Cortex of kidney (tissue), 1 donor: ENCODE measurements at places on chromosomes 7 and 10.

GRCh38 chr10:124748166-124748565 is 4.0 kb upstream of the FAM53B start:
- no peak for DNase-seq

DNA sequence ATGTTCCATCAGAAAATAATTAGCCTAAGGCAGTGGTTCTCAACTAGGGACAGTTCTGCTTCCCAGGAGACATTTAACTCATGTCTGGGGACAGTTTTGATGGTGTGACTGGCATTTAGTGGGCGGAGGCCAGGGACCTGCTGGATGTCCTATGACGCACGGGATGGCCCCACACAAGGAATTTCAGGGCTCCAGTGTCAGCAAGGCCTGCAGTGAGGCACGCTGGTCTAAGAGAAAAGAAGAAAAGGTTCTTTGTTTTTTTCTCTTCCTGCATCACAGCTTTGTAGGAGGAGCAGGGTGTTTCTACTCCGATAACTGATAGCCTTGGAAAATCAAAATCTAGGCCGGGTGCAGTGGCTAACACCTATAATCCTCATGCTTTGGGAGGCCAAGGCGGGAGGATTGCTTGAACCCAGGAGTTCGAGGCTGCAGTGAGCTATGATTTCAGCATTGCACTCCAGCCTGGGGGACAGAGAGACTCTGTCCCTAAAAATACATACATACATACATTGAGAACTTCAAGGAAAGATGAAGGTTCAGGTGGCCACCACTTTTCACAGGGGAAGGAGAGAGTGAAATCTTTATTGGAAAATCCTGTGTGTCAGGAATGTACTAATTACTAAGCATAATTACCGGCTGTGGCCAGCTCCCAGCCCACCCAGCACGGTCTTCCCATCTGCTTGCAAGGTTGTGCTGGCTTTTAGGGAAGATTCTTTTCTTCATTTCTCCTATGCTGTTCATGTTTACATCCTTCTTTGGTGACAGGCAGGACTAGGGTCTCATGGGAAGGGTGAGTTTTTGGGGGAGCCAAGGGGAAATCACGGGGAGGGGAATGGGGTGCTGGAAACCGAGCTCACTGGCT is 150.4 kb downstream of the ACTR3B start:
- no peak for DNase-seq

- DNase-seq, result no peak
Measured at GRCh38 chr7:4833176-4833575, 28.7 kb downstream of the PAPOLB start.

- no peak for DNase-seq
Measured at GRCh38 chr10:109467551-109467950, 455.8 kb downstream of the XPNPEP1 start.

DNA sequence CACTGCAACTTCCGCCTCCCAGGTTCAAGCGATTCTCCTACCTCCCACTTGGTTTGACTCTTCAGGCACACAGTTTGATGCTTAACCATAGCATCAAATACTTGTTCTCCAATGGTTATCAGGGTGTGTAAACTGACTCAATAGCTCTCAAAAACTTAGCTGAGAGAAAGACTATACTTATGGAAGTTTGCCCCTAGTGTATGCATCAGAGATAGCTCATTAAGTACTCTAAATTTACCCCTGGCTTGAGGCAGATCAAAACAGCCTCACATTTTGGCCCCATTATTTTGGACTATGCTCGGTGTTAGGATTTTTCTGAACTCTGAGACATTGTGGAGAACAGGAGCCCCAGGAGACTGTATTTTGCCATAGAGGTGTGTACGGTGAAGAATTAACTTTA is 40.8 kb upstream of the SLC35B4 start:
- no peak for DNase-seq

GRCh38 chr10:50426485-50426884 is 175.2 kb upstream of the ASAH2 start:
- DNase-seq, result no peak

GRCh38 chr10:76675951-76676587 is 961.5 kb downstream of the KCNMA1 start:
- DNase-seq, result no peak

DNA sequence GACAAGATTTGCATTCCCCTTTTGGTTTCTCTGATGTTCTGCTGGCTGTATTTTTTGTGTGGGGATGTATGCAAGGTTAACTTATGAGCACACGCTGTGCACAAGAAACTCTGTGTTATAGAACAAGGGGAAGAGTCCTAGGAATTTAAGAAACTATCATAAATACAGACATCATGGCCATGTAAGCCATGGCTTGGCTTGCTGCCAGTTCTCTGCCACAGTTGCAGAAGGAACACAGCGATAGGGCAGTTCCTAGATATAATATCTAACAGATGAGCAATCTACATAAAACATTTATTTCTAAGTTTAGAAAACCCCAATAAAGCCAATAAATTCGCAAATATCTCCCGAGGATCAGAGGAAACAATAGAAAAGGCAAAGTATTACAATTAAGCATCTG is 153.3 kb downstream of the LRRTM3 start:
- no peak for DNase-seq

GRCh38 chr7:106717955-106718871 is 57.3 kb upstream of the CCDC71L start:
- DNase-seq, result no peak

- no peak for DNase-seq
Measured at GRCh38 chr10:59064080-59064692, 112.3 kb upstream of the PHYHIPL start.

DNA sequence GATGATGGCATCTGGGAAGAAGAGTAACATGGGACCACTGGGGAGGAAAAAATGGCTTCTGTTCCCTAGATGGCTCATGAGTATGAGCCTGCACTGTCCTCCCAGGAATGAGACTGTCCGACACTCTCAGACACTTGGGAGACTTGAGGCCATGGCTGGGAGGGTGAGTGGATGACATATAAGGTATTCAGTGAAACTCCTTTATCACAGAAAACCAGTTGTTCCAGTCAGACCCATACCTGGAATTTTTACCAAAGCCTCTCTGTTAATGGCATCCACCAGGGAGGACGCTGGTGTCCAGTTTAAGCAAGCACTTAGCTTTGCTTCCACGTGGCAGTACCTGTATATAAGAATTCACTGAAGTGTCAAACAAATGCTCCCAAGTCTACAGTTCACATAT is 116.7 kb upstream of the C10orf90 start:
- no peak for DNase-seq

- DNase-seq, result no peak
Measured at GRCh38 chr7:93430917-93431588, 143.5 kb downstream of the CALCR start.

- DNase-seq, result no peak
Measured at GRCh38 chr10:128072941-128073645, 53.1 kb downstream of the MKI67 start.

DNA sequence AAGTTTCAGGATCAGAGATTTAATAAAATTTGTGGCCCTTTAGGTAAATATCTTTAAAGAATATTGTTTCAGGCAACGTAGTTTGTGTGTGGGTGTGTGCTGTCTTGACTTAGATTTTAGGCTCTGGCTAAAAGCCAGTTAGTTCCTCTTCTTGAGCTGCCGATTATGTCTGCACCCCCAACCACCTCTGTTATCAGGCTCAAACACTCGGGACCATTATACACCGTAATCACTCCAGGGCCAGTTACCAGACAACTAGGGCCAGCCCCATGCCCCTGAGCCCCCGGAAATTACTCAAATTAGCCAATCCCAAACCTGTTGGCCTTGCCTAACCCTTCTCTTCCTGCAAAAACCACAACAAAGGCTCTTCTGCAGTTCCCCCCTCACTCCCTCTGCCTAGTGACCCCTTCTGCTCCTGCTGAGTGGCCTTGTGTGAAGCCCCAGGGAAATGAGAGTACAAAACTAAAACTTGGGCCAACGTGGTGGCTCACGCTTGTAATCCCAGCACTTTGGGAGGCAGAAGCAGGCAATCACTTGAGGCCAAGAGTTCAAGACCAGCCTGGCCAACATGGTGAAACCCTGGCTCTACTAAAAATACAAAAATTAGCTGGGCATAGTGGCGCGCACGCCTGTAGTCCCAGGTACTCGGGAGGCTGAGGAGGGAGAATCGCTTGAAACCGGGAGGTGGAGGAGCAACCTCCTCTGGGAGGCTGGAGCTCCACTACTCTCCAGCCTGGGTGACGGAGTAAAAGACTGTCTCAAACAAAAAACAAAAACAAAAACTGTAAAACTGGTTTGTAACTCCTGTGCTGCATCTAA is 9.2 kb upstream of the HNRNPF start:
- no peak for DNase-seq

DNA sequence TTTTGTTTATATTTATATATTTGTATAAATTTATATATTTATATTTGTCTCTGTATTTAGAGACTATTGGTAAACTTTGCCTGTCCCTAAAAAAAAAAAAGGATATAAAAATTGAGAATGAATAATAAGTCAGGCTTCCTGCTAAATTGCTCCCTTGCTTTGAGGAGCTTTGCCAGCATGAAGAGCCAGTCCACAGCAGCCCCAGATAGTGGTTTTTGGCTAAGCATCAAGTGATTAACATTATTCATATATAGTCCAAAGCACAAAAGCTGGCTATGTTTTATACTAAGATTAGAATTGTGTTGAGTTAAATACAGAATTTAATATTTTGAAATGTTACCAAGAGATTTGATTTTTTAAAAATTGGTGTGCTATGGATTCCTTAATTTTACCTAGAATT is 264.9 kb upstream of the FERD3L start:
- DNase-seq, result no peak

- DNase-seq, result no peak
Measured at GRCh38 chr7:13904689-13905088, 84.8 kb downstream of the ETV1 start.

GRCh38 chr10:3096149-3096548 is 28.8 kb downstream of the PFKP start:
- DNase-seq, result no peak

GRCh38 chr7:12328888-12329770 is 74.5 kb downstream of the VWDE start:
- no peak for DNase-seq

DNA sequence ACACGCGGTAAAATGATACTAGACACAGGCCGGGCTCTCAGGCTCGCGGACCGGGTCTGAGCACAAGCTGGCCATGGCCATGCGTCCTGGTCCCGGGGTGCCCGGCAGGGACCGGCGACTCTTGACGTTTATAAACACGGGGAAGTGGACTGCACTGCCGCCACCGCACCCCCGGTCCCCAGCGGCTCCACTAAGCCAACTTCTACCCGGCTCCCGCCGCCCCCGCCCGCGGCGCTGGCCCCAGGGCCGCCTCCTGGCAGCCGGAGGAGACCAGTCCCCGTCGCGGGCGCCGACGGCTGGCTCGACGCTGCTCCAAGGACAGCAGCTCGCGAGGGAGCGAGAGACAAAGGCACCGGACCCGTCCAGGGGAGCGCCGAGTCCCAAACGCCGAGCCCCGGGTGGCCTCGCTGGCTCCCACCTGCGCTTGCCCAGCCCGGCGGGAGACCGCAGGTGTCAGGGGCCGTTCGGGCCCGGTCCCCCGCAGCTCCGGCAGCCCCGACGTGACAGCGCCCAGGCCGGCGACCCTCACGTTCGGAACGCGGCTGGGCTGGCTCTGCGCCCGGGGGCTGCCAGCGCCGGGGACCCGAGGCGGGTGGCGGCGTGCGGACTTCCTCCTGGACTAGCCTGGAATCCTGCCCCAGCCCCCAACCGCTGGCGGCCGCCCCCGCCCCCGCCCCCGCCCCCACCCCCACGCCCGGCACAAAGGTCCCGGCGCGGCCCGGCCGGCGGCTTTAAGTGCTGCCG is 517 bp downstream of the ITGB1 start:
- no peak for DNase-seq

DNA sequence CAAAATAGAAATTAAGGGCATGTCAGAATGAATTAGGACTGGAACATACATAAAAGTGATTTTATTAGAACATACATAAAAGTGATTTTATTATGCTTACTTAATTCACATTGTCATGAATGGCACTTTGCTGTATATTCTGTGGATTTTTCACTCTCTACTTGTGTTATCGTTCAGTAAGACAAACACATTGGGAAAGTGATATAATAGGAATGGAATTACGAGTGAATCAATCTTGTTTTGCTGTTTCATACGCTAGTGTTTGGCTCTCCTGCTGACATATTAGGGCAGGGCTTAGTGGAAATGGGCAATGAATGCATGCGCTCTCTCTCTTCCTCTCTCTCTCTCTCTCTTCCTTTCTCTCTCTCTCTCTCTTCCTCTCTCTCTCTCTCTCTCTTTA is 561.1 kb downstream of the ACTR3B start:
- no peak for DNase-seq

DNA sequence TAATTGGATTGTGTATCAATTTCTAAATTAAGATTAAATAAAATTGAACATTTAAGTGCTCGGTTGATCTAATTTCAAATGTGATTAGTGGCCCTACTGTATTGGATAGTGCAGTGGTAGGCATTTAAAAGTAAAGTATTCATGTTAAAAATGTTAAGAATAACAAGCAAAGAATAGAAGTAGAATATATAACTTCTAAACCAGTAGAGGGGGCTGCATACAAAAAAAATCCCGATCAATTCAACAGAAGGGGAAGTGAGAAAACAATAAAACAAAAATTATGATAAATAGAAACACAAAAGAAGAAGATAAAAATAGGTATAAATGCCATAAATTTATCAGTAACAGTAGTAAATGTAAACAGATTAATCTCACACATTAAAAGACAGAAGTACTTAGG is 24.9 kb upstream of the WDFY4 start:
- no peak for DNase-seq

GRCh38 chr7:32462451-32462850 is 27.7 kb downstream of the LSM5 start:
- DNase-seq, result no peak

DNA sequence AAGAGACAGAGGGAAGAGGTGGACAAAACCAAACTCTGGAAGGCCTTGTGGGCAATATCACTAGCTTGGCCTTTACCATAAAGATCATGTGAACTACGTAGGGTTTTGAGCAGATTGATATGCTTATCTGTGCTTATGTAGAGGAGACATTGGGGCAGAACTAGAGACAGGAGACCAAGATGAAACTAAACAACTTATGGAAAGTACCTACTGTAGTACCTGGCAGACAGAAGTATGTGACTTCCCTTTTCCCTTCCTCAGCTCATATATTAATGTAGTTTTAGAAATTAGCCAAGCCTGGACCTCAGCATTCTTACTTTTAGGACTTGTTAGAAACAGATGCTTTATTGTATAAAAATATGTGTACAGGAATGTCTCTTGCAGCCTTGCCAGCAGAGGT is 14.0 kb upstream of the IL6 start:
- no peak for DNase-seq

- no peak for DNase-seq
Measured at GRCh38 chr10:101000127-101000914, 713 bp downstream of the LZTS2 start.

GRCh38 chr10:12455766-12456165 is 106.4 kb downstream of the CAMK1D start:
- DNase-seq, result no peak

GRCh38 chr7:121510858-121511482 is 114.9 kb upstream of the FAM3C start:
- DNase-seq, result no peak

DNA sequence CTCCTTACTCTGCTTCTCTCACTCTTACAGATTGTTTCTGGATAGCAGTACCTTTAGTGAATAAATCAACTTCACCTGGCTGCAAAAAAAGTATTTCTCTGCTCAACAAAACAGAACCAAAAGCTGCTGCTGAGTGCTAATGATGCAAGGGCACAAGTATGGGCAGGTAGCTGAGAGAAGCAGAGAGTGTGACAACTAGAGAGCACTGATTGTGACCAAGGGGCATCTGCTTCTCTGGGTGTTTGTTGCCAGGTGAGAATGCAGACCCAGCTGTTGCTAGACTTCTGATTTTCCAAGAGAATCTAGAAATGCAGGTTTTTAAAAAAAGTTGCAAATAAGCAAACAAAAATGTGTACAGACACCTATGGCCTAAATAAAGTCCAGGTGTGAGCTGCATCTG is 25.3 kb upstream of the PPIF start:
- no peak for DNase-seq
